Kasumi-1 (cell line): ENCODE measurements at places on chromosomes 6 and 20.
A peak's percentile ranks its signal among the peaks of the same experiment; 100 is the strongest.

- no peak for DNase-seq
Observed at GRCh38 chr20:53793783-53794383, 200.2 kb upstream of the ZNF217 start.

GRCh38 chr20:61758564-61759200, 307.0 kb downstream of the TAF4 start:
- no peak for DNase-seq

DNA sequence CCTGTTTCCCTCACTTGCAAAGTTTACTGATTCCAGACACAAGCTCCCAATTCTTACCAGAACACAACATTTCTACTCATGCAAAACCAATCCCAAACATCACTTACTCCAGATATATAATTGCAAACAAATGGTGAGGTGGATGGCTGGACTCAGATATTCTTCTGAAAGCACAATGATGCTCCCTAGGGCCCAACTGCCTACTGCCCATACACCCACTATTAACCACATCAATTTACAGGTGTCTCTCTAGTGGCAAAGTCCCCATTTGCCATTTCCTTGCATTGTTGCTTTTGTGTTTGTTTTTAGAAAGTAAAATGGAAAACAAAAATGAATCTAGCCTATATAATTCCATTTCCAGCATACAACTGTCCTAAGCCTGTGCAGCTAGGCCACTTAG, 320.9 kb upstream of the PRDM1 start:
- no peak for DNase-seq

GRCh38 chr6:117919775-117920729, 13.0 kb downstream of the SLC35F1 start:
- DNase-seq = no peak

DNA sequence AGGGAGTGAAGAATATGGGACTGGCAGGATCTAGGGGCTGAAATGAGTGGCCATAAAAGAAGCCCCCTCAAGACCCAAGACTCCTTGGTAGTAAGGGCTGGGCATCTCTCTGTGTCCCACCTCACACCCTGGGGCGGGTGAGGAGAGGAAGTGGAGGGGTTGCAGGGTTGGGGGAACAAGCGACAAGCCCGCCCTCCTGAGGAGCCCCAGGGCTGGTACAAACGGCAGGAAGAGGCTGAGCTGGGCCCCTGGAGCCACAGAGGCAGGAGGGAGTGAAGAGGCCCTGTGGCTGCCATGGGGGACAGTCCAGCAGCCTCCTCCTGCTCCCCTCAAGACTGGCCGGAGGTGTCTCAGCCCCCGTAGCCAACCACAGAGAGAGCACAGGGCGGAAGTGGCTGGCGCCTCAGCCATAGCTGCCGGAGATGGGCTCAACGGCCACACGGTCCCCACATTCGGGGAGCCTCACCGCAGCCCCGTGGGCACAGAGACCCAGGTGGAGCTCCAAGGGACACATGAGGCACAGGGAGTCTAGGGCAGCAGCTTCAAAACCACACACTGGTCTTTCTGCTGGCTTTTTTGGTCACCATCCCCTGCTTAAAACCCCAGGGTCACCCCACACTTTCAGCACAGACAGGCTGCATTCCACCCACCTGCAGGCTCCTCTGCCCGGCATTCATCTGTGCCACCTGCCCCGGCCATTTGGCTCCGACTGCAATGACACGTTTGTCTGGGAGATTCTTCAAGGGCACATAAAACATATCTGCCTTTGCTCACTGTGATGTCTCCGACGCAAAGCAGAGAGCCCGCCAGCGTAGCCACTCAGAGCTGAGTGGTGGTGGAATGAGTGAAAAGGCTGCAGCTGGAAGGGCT, 524 bp downstream of the C20orf203 start:
- DNase-seq = peak; percentile 76

DNA sequence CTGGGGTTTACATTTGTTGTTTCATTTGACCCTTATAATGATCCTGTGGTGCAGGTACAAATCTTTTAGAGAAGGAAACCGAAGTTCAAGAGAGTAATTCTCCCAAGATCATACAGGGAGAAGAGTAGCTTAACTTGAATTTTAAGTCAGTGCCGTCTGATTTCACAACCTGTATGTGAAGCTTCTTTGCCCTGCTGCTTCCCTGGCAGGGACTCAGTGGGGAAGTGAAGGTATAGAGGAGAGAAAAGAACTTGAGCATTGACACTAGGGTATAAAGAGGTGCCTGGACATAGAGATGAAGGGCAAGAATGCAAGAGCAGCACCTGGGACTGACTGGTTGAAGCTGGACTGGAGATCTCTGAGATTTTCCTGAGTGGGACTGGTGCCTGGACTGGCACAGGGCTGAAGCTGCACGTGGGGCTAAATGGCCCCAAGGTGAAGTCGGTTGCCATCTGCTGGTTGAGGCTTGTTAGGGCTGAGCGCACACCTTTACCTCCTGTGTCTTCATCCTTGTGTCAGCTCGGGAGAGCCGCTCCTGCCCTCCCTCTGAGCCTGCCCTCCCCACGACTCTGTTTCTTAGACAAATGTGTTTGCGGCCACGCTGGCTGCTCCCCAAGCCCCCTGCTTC, 41.8 kb downstream of the FARS2 start:
- no peak for DNase-seq

- DNase-seq = no peak
Observed at GRCh38 chr6:132011582-132011981, 60.4 kb upstream of the CCN2 start.

DNA sequence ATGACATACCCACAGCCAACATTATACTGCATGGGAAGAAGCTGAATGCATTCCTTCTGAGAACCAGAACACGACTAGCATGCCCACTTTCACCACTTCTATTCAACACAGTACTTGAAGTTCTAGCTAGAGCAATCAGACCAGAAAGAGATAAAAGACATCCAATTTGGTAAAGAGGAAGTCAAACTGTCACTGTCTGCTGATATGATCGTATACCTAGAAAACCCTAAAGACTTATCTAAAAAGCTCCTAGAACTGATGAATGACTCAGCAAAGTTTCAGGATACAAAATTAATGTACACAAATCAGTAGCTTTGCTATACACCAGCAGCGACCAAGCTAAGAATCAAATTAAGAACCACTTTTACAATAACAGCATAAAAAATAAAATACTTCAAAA, 60.5 kb downstream of the EYS start:
- peak; percentile 24 for DNase-seq

DNA sequence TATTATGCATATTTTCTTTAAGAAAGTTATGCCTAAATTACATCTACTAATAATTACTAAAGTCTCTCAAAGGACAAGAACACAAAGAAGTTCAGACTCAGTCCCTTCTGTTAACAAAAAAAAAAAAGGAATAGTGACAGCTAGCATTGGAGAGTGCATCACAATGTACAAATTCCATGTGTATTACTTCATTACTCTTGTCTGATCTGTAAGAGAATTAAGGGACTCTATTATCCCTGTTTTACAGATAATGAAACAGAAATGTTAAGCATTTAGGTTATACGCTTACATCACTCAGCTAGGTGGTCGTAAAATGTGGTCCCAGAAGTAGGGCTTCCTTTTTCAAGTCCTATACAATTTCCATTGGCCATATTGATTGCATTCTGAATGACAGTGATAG, 17.2 kb upstream of the VNN1 start:
- DNase-seq = no peak

DNA sequence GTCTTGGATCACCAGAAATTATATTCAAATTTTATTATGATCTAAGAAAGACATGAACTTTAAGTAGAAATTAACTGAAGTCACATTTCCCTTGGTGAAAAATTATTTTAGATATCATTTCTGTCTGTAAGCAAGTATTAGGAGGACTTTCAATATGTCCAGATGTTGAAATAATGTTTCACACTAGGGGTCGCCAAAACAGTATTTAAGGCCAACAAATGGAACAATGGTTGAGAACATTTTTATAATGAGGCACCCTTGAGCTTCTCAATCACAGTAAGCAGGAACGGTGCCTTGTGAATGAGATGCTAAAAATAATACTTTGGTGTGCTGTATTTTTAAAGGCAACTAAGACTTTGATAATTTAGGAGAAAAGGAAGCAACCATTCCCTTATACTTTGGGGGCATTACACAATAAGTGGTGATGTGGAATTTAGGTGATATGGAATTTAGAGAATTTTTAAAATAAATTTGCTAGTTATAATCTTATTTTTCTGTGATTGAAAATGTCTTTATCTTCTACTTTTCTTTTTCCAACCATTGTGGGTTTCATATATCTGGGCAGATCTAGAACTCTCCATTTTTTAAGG, 9.6 kb upstream of the SF3B5 start:
- peak; percentile 67 for DNase-seq

GRCh38 chr6:90610301-90610750, 23.5 kb upstream of the MAP3K7 start:
- DNase-seq = peak; percentile 24

DNA sequence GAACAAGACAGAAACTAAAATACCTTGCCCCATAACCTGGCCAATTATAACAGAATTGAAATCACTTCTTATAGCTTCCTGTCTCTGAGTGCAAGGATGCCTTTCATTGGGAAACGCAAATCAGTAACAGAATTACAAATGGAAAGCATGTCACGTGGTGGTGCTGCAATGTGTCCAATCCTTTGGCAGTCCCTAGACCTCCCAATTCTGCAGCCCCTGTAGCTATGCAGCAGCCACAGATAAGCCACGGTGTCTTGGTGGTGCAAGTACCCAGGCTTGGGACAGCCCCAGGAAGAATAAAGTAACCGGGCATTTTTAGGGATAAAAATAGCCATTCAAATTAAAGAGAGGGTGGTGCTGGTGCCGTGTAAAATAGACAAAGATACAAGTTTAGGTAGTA, 134.6 kb upstream of the CCN2 start:
- no peak for DNase-seq

GRCh38 chr6:15419493-15419892, 173.6 kb downstream of the JARID2 start:
- no peak for DNase-seq

- DNase-seq = no peak
Observed at GRCh38 chr6:170068496-170068895, 222.4 kb downstream of the DLL1 start.

- no peak for DNase-seq
Observed at GRCh38 chr6:111804627-111805235, 68.5 kb downstream of the FYN start.

DNA sequence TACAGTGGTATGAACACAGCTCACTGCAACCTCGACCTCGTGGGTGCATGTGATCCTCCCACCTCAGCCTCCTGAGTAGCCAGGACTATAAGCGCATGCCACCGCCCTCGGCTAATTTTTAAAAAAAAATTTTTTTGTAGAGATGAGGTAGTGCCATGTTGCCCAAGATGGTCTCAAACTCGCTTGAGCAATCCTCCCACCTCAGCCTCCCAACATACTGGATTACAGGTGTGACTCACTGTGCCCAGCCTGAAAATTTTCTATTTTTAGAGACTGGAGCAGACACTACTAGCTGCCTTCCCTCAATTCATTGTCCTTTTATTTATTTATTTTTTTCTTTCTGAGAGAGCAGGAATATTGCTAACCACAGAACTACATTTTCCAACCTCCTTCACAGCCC, 20.3 kb upstream of the GTF3C6 start:
- no peak for DNase-seq

DNA sequence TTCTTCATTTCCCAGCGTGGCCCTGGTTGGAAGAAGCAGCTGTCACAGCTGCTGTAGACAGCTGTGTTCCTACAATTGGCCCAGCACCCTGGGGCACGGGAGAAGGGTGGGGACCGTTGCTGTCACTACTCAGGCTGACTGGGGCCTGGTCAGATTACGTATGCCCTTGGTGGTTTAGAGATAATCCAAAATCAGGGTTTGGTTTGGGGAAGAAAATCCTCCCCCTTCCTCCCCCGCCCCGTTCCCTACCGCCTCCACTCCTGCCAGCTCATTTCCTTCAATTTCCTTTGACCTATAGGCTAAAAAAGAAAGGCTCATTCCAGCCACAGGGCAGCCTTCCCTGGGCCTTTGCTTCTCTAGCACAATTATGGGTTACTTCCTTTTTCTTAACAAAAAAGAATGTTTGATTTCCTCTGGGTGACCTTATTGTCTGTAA, 292.7 kb downstream of the ESR1 start:
- peak; percentile 64 for DNase-seq

- DNase-seq = no peak
Observed at GRCh38 chr20:2103461-2104153, 2.0 kb downstream of the STK35 start.

DNA sequence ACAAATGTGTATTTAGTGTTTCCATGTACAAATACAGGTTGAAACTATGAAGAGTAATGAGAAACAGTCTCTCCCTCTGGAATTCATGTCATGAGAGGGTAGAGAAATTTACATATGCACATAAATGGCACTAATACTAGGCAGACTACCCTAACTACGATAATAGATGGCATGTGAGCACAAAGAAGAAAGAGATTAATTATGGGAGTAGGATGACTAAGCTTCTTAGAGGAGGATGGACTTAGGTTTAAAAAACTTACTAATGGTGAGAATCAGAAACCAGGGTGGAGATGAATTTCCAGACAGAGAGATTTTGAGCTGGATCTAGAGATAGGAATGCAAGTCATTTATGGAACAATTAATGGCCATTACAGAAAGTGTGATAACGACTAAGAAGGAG, 225.3 kb upstream of the HTR1E start:
- DNase-seq = no peak

GRCh38 chr6:62371453-62372210, 85.6 kb upstream of the KHDRBS2 start:
- DNase-seq = no peak

GRCh38 chr6:170434117-170434820, 118.8 kb downstream of the PSMB1 start:
- no peak for DNase-seq

DNA sequence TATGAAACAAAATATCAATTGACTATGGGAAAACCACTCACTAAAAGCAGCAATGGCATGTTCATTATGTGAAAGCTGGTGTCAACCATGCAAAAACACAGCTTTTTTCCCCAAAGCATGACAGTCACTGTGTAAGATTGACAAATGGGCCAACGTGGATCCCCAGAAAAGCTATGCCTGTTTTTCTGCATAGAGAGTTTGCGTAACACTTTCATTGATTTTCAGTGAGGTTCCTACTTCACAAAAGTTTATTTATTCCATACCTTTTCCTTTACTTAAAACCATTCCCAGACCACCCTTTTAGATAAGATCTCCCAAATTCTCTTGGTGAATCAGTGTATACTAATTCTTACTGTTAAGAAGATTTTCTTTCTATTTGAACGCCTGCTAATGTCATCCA, 138.4 kb upstream of the GLP1R start:
- DNase-seq = no peak

GRCh38 chr6:17589406-17590096, 10.6 kb upstream of the FAM8A1 start:
- DNase-seq = no peak
